Posterior cingulate gyrus (tissue), 11 donors: ENCODE measurements at places on chromosomes 2 and 18.

- peak; percentile 46 for DNase-seq
Observed at GRCh38 chr2:119823734-119824334, 64.1 kb downstream of the PTPN4 start.

- no peak for DNase-seq
Observed at GRCh38 chr2:83696838-83697237, 762.2 kb downstream of the SUCLG1 start.

- DNase-seq: no peak
Observed at GRCh38 chr2:158484892-158485556, 28.3 kb downstream of the PKP4 start.

GRCh38 chr2:185625604-185626003, 113.0 kb upstream of the FSIP2 start:
- DNase-seq: no peak

- no peak for DNase-seq
Observed at GRCh38 chr18:13573750-13574149, 152.6 kb downstream of the FAM210A start.

DNA sequence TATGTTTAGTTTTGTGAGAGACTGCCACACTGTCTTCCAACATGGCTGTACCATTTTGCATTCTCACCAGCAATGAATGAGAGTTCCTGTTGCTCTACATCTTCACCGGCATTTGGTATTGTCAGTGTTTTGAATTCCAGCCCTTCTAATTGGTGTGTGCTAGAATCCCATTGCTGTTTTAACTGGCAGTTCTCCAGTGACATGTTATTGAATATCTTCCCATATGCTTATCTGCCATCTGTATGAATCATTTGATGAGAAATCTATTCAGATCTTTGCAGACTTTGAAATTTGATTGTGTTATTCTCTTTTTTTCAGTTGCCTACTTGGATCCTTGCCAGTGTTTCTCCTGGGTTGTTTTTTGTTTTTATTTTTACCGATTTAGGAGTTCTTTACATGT, 99.0 kb downstream of the SNTG2 start:
- no peak for DNase-seq

DNA sequence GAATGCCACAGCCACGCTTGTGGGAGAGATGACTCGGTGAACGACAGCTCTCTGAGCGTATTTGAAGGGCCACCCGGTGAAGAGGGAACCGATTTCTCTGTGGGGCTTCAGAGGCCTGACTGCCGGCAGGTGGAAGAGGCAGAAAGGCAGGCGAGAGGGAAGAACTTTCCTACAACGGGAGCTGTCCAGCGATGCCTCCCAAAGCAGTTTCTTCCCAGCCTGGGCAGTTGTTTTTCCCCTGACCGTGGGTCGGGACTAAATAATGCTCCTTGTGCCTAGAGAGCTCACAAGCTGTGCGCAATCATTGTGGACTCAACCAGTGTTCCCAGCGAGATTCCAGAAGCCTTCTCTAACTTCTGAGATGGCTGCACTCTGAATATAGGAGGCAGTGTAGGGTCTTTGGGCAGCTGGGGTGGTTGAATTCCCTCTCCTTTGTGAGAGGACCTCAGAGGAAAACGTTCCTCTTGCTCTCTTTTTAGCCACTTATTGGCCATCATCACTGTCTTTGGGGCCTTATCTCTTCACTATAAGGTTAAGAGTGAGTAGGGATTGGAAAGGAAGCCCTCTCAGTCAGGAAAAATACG, 710 bp downstream of the SEC11C start:
- peak; percentile 19 for DNase-seq

GRCh38 chr2:219175928-219176817, 552 bp downstream of the CNPPD1 start:
- peak; percentile 56 for DNase-seq

DNA sequence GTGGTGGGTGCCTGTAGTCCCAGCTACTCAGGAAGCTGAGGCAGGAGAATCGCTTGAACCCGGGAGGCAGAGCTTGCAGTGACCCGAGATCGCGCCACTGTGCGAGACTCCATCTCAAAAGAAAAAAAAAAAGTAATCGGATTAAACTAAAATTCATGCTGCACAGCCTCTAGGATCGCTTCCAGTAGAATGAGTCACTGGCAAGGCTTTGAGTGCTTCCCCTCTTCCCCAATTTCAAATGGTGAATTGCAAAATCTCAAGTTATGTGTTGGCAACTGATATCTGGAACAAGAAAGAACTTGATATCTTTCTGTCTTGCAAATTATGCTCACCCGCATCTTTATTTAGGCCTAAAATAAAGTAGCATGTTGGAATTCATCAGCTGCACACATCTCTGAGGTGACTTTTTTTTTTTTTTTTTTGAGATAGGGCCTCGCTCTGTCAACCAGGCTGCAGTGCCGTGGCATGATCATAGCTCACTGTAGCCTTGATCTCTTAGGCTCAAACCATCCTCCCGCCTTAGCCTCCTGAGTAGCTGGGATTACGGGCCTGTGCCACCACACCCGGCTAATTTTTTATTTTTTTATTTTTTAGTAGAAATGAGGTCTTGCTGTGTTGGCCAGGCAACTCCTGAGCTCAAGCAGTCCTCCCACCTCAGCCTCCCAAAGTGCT, 12.7 kb downstream of the TTC39C start:
- DNase-seq: no peak

DNA sequence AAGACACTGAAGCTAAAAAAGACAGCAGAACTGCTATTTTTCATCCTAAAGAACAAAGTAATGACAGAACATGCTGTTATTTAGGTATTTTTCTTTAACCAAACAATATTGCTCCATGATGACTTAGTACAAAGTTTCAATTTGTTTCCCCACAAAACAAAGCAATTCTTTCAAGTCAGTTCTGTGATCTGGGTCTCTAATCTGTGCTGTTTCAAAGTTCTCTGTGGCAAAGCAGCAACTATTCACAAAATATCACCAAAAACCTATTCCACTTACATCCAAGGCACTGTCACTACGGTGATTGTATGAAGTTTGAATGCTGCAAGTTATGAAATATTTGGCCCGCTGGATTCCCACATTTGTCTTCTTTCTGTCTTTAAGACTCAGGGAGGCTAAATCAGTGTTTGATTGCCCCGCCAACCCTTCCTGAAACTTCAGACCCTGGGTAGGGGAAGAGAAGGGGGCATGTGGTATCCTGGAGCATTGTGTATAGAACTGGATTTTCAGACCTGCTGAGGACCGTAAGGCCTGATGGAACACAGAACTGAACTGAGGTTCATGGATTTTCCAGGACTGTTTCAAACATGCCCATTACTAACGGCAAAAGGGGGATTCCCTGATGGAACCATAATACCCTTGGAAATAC, 13.1 kb upstream of the MFF start:
- DNase-seq: no peak

GRCh38 chr2:190762566-190762965, 113.7 kb downstream of the NAB1 start:
- DNase-seq: no peak

DNA sequence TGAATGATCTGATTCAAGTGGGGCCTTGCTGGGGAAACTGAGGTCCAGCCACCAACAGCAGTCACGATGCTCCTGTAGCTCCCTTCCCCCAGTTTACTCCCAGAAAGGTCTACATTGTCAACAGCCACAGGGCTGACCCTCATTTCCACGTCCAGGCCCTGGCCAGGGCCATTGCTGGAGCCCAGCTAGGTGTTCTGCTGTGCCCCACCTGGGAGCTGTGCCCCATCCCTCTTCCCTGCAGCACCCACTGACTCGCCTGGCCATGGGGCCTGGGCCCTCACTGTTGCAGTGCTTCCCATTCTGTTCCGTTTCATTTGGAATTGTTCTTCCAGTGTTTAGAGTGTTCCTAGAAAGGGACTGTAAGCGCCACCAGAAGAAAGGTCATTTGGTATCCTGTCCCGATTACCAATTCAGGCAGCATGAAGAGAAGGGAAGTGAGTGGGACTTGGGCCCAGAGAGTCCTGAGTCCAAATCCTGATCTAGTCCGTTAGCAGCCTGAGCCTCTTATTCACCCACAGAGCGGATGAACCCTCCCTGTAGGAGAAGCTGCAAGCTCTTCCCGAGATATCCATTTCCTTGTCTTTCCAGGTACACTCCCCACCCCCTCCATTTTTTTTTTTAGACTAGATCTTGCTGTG, 73.1 kb upstream of the HPCAL1 start:
- no peak for DNase-seq

- DNase-seq: no peak
Observed at GRCh38 chr18:32315881-32316280, 126.0 kb downstream of the MEP1B start.

DNA sequence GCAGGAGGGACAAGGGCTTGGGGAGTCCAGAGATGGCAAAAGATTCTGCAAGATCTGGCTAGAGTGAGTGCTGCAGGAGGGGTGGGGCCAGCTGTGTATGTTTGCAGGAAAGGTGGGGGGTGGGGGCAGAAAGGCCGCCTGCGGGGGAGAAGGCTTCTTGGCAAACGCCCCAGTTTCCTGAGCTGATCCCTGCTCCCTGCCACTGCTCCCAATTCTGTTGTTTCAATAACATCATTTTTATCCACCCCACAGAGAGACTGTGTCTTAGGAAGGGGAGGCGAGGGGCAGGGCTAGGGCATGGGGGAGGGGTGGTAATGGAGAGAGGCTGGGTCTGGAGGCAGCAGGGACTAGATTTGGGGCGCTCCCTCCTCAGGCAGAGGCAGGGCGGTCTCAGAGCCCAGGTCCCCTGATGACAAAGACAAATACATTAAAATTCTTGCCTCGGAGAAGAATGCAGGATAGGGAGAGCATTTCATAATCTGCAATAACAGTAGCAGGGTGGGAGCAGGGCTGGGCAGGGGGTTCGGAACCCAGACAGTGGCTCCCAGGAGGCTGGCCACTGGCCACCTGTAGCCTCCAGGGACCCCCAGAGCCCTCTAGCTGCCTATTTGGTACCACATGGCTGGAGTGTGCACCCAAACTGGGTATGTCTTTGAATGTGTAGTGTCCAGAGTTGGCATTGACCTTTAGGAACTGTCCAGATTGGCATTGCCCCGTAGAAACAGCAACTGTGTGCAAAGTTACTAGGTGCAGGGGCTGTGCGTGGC, 2.1 kb upstream of the WNT6 start:
- no peak for DNase-seq

GRCh38 chr2:240513549-240514287, 44.1 kb downstream of the ANKMY1 start:
- peak; percentile 68 for DNase-seq

GRCh38 chr2:129301431-129301913, 678.0 kb upstream of the RAB6C start:
- peak; percentile 49 for DNase-seq

- no peak for DNase-seq
Observed at GRCh38 chr2:25714740-25715139, 41.4 kb upstream of the DTNB start.

- DNase-seq: no peak
Observed at GRCh38 chr2:64262071-64262470, 117.9 kb upstream of the PELI1 start.

GRCh38 chr2:202052235-202052634, 18.6 kb downstream of the FZD7 start:
- no peak for DNase-seq

- no peak for DNase-seq
Observed at GRCh38 chr2:186835628-186836027, 13.3 kb downstream of the ZSWIM2 start.

GRCh38 chr2:157657858-157658257, 29.2 kb upstream of the ACVR1C start:
- DNase-seq: no peak

GRCh38 chr2:113309655-113310387, 31.1 kb upstream of the PAX8 start:
- DNase-seq: no peak

DNA sequence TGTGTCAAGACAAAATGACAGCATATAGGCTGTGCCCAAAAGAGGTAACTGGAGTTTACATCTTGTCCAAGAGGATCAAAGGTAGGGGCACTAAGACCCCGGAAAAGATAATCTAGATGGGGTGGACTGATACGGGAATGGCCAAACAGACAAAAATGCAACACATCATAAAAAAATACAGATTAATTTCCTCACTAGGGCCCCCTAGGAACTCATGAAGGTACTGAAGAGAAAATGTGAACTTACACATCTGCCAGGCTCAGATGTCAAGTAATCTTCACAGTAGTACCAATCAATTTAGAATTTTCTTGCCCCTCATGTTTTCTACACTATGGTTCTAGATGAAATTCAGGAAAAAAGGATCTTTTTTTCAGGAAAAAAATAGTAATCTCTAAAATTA, 115.6 kb upstream of the REG3A start:
- DNase-seq: no peak

GRCh38 chr2:152497481-152498052, 162.6 kb downstream of the FMNL2 start:
- no peak for DNase-seq

- DNase-seq: no peak
Observed at GRCh38 chr2:72950558-72951255, 33.4 kb downstream of the EMX1 start.

DNA sequence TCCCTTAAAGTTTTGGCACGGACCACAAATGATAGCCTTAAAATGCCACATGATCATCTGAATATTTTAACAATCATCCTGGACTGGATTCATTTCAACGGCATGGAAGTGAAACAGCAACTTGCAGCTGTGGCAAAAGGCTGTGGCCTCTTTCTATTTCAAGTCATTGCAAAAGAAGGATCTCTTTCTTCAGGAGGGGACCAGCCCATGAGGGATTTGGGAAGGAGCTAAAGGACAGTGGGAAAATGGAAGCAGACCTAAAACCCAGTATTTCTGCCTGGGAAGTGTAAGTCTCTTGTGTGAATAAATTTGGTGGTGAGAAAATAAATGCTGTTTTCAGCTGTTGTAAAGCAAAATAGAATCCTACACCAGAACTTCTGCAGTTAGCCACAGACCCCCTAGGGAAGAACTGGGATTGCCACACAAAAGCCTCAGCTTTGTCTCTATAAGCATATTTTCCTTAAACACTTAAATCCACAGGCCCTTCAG, 107.3 kb upstream of the ZFP36L2 start:
- DNase-seq: no peak

DNA sequence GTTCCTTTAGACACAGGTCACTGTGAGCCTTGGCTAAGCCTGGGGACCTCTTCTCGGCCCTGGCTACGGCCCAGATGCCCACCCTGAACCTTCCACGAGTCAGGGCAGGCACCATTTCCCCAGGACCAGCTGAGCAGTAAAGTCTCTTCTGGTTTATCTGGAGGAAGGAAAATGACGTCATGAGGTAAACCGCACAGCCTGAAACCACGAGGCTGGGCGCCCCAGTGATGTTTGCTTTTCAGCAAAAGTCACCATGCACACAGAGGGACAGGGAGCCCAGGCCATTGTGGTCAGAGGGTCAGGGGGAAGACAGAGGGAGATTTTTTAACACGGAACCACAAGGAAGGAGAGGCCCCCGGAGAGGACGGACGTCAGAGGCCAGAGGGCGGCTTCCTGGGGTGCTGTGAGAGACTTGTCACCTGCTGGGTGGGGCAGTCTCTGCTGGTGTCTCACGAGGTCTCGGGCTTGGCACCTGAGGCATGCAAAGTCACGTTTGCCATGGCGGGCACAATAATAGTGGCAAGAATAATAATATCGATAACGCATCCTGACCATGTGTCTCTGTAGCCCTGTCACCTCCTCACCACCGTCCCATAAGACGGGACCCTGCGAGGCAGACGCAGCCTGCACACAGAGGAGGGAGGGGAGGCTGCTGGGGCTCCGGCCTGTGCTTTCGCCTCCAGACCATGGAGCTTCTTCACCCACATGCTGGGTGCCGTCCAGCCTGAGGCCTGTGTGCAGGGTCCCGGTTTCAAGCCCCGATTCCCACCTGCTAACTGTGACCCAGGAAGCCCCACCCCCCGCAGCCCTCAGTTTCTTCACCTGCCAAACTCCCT, 33.2 kb upstream of the FOSL2 start:
- DNase-seq: no peak

GRCh38 chr18:27750014-27750413, 426.9 kb downstream of the CDH2 start:
- peak; percentile 79 for DNase-seq

GRCh38 chr2:161045726-161046125, 114.5 kb upstream of the TANK start:
- DNase-seq: no peak
